ENCODE measurements at places on chromosomes 7 and 10.

DNA sequence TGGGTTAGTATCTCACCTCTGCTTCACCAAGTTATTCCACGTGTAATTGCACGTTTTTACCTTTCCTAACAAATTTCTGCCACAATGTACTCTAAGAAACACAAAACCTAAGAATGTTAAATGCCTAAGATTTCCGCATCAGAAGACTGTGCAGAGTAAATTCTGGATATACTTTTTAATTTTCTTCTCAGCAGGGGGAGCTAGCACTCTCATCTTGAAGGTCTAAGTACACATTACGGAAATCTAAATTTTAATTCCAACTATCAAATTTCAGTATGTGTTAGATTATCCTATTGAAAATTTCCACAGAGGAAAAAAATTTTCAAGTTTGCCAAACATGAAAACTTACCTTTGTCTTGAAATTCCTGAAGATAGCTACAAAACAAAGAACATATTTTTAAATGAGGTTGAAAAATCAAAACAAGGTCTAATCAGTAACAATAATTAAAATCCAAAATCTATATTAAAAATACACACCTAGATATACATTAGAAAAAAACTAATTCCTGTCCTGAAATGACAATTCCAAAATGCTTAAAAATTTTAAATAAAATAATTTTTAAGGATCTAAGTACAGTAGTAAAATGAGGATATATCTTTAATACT, 10.5 kb downstream of the SKAP2 start:
- no peak for DNase-seq

DNA sequence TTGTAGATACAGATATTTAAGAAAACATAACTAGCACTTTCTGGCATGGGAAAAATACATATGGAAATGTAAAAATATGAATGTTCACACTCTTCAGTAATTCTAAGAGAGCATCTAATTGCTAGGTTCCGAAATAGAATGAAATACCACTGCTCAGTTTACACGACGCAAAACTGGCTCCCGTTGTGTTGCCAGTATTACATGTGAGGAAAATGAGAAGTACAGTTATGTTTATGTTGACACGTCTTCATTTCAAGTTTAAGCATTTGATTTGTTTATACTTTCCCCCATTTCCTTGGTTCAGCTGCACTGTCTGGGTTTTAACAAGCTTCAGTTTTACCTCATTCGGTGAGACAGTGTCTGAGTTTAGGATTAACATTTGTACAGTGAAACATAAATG, 275.8 kb upstream of the SEMA3D start:
- no peak for DNase-seq

DNA sequence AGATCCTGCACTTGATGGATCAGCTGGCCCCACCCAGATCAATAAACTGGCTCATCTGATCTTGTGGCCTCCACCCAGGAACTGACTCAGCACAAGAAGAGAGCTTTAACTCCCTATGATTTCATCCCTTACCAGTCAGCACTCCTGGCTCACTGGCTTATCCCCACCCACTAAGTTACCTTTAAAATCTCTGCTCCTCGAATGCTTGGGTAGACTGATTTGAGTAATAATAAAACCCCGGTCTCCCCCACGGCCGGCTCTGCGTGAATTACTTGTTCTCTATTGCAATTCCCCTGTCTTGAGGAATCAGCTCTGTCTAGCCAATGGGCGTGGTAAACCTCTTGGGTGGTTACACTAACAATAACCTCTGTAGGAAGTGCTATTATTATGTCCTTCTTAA, 83.7 kb downstream of the MBL2 start:
- no peak for DNase-seq

DNA sequence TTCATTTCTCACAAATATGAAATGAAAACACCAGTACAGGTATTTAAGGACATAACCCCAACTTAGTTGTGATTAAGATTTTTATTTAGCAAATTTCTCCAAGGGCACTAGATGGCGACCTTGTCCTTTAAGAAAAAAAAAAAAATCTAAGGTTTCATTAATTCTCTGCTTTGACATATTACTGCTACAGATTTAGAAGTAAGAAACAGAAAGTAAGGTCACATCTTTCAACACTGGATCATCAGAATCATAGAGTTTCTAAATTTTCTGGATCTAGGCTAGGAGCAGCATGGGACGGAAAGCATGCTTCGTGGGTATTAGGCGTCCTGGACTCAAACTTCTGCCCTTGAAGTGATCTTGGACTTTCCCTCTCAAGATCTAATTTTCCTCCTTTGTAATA, 85.5 kb upstream of the PRKG1 start:
- DNase-seq: no peak

- DNase-seq: no peak
These were observed 19.4 kb downstream of the RNF32 start for GRCh38 chr7:156659961-156660360.

GRCh38 chr10:100130831-100131230, 49.2 kb upstream of the CPN1 start:
- DNase-seq: no peak

DNA sequence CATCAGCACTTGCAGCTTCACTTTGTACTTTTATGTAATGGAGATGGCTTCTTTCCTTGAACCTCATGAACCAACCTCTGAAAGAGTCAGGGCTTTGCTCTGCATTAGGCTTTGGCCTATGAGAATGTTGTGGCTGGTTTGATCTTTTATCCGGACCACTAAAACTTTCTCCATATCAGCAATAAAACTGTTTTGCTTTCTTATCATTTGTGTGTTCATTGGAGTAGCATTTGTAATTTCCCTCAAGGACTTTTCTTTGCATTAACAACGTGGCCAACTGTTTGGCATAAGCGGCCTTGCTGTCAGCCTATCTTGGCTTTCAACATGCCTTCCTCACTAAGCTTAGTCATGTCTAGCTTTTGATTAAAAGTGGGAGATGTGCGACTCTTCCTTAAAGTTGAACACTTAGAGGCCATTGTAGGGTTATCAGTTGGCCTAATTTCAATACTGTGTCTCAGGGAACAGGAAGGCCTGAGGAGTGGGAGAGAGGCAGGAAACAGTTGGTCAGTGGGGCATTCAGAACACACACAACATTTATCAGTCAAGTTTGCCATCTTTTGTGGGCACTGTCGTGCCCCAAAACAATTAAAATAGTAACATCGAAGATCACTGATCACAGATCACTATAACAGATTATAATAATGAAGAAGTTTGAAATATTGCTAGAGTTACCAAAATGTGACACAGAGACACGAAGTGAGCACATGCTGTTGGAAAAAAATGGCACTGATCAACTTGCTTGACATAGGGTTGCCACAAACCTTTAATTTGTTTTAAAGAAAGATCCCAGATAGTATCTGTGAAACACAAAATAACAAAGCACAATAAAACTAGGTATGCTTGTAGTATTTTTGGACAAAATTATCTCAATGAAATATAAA, 64.7 kb downstream of the NRF1 start:
- DNase-seq: no peak

- no peak for DNase-seq
These were observed 107.1 kb downstream of the ABLIM1 start for GRCh38 chr10:114550756-114551635.

- DNase-seq: no peak
These were observed 1.6 kb upstream of the TASOR2 start for GRCh38 chr10:5683065-5683464.

DNA sequence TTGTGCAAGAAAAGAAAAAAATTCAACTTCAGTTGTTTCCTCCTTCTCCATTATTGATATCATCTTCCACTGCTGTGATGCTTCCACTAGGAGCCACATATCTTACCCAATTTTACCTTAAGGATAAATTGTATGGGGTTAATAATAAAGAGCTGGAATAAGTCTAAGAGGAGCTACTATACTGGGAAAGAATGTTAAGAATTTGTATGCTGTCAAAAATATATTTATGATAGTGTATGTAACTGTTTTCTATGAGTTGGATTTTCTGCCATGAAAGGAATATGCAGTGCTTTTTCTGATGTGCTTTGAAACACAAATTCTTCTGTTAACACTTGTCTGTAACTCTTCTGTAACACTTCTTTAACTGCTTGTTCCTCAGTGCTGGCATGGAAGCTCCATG, 219.1 kb downstream of the VTI1A start:
- no peak for DNase-seq

DNA sequence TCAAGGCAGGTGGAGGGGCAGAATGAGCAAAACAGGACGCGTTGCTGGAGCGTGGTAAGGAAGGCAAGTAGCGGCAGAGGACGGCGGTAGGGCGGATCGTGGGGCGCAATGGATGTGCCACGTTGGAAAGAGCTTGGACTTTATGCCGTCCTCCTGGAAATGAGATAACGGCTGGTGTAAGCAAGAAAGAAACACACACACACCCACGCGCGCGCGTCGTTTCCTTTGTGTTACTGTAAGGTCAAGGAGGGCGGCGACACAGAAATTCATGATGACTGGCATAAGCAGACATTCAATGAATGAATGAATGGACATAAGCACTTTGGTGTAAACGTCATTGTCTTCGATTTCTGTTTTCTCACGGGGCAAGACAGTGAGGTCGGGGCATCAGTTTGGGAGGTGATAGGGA, 683 bp upstream of the ENTPD7 start:
- DNase-seq: peak; percentile 62

DNA sequence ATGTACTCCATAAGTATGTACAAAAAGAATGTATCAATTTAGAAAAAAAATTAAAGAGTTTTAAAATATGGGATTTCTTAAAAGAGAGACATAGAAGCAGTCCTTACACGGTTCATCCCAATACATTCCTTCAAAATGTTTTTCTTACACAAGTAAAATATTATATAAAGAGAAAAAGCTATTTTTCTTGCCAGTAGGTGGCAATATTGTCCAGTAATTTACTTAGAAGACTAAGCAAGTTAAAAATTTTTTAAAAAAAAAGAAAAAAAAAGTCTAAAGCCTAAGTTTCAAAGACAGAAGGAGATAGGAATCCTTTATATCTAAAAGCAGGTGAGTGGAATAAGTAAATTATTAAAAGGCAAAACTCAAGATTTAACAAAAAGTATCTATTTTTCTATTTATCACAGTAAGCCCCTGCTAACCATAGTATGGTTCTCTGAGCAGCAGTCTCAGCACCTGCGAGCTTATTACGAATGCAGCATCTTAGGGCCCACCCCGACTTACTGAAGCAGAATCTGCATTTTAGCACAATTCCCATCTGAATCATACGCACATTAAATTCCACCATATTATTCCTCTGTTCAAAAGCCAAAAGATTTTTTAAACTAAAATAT, 240.6 kb downstream of the DGKI start:
- no peak for DNase-seq

DNA sequence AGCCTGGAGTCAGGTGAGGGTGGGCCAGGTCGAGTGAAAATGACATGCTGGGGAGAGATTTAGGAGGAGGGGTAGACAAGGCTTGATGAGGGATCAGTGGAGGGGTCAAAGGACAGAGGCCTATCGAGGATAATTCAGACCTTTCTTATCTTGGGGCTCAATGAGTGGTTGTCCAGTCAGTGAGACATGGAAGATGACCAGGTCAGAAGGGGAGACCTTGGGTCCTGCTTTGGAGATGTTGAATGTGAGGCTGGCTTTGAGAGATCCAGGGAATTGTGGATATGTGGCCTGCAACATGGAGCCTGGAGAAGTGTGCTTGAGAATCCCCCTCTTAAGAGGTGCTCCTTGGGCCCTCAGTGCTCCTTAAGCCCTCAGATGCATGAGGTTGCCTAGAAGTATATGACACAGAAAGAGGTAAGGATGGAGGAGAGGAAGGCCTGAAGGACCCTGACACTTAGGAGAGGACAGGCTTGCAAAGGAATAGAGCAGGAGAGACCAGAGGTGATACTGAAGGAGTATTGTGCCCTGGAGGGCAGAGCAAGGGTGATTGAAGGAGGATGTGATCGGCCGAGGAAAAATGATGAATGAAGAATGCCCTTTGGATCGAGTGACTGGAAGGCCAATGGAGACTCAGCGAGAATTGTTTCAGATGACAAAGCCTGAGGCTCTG, 129.8 kb upstream of the GPR26 start:
- DNase-seq: no peak

DNA sequence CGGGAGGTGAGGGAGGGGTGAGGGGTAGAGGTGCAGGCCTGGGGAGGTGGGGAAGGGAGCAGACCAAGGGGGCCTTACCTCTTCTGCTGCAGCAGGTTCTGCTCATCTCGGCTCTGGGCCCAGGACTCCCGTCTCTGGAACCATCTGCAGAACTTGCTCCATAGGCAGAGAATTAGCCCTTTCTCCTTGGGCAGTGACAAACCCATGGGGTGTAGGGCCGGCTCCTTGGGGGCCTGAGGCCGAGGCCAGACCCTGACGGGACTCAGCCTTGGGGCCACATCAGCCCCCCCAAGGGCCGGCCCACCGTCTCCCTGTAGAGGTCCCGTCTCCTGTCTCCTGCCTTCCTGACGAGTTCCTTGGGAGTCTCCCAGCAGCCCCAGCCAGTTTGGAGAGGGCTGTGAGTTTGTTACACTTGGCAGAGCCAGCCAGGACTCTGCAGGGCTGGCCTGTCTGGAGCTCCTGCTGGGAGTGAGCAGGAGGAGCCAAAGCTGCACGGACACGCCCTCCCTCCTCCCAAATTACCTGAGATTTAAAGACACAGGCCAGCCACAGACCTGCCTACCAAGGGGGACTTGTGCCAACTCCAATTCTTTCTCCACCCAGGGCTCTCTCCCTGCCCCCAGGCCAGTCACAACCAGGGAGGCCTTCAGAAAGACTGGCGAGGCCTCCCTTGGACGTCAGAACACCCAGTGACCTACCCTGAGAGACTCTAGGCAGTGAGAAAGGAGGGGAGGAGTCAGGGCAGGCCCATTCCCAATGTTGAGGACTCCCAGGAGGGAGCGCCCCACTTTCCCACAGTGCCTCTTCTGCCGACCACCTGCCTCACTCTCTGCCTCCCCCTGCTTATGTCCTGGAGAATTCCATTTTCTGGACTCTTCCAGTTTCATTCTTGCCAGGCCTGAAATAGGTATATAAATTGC, at the start of gene TRPV6:
Gene TRPV6 (minus strand): TSS at position 435 of the 920 bp plus-strand sequence.
- DNase-seq: no peak

DNA sequence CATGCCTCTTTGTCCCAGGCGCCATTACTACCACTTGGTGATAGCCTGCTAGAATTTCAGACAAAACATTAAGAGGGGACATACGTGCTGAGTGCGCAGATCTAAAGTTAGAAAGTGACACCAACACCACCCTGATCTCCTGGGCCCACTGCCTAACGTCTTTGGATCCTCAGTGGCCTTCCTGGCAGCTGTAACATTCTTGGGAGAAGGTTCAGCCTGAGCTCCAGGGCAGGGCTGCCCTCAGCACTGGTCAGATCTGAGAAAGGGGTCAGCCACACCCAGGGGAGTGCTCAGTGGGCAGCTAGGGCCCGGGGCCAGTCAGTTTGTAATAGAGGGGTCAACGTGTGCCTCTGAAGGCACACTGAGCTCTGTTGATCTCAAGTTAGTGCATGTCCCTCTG, 48.4 kb downstream of the ZCCHC24 start:
- no peak for DNase-seq

GRCh38 chr7:91636129-91636724, 244.3 kb downstream of the MTERF1 start:
- DNase-seq: no peak

- no peak for DNase-seq
These were observed 1.9 kb upstream of the SNX13 start for GRCh38 chr7:17942231-17942630.

All from stimulated activated CD4-positive, alpha-beta T cell treated with anti-CD3 and anti-CD28 coated beads, Interleukin-4, amount 100 ng/mL, for 48 hours (primary cell).